HCT116 (cell line): ENCODE measurements at places on chromosomes 1 and 21. TPM values are rescaled to one million over a fixed set of nuclear protein-coding genes. Genes with fewer than 3 reads are reported as not detected.

SZRD1 gene
- total RNA-seq = 141 TPM

DNA sequence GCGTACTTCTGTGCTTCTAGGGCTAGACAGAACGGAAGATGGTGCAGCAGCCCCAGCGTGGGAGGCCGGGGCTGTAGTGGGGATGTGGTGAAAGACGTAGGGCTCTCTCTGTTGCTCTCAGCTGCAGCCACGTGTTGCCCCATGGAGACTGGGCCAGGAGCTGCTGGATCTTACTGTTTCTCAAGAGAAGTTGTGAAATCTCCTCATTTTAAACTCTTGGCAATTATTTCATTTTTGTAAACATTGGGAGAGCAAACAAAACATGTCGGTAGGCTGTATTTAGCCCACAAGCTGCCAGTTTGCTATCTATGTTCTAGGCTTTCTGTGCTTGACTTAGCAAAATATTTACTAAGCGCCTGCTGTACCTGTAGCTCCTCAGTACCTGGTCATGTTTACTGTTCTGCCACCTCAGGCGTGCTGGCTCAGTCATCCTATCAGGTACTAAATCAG is 15.9 kb upstream of the ELOA start:
- peaks cover 32% of the 10 kb centered on the region for H3K4me1 ChIP-seq
- H3K27me3 ChIP-seq = no peaks in the 10 kb centered on the region
- no peaks in the 10 kb centered on the region for H3K36me3 ChIP-seq

ST6GALNAC3 gene
- 2.2 TPM for total RNA-seq

DNA sequence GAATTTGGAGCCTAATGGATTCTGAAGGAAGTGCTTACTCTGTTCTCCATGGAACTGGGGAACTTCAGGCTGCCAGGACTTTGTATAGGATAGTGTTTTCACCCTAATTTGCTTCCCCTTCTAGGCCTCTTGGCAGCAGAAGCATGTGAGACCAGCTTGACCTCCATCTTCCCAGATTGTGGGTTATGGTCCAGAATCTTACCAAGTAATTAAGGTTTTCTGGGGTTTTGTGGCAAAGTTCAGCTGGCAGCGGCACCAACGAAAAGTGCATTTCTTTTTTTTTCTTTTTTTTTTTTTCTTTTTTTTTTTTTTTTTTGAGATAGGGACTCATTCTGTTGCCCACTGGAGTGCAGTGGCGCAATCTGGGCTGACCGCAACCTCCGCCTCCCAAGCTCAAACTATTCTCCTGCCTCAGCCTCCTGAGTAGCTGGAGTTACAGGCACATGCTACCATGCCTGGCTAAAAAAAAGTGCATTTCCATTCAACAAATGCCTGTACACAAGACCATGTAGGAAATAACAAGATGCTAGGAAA is 3.4 kb upstream of the BMP8A start:
- H3K4me3 ChIP-seq = no peak overlapping the region
- H3K36me3 ChIP-seq = peaks cover 13% of the 10 kb centered on the region
- H3K27me3 ChIP-seq = no peaks in the 10 kb centered on the region
- DNase-seq = no peak
- no peak overlapping the region for H3K27ac ChIP-seq
- H3K4me1 ChIP-seq = no peaks in the 10 kb centered on the region; the same call in 1 of the 2 replicates

DNA sequence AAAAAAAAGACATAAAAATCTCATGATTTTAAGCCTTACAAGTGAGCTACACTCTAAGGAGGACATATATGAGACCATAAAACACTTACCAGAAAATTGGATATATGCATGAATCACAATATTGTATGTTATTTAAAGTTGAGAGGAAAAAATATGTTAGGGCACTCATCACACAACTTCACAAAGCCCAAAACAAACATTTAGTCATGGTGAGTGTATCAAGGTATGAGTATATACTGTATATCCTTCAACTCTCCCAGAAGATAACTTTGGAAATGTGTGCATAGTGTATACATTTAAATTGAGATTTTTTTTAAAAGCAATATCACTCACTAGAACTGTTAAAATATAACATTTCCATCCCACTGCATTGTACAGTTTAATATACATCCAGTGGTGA is 259.3 kb downstream of the SRGAP2C start:
- H3K36me3 ChIP-seq = no peaks in the 10 kb centered on the region
- H3K4me1 ChIP-seq = no peaks in the 10 kb centered on the region
- no peak overlapping the region for H3K27ac ChIP-seq

- no peak overlapping the region for H3K27ac ChIP-seq
- H3K4me1 ChIP-seq = no peaks in the 10 kb centered on the region
- no peak for DNase-seq
These were observed 12.0 kb downstream of the VAV3 start for GRCh38 chr1:107952989-107953388.

CD247 gene
- 0.57 TPM for total RNA-seq

S100A1 gene
- total RNA-seq = 0.30 TPM
